ENCODE measurements at places on chromosomes 4 and X.

- no peak for DNase-seq
Measured at GRCh38 chrX:77743720-77744119, 42.3 kb downstream of the ATRX start.

- no peak for DNase-seq
Measured at GRCh38 chrX:123199338-123199737, 15.3 kb downstream of the GRIA3 start.

DNA sequence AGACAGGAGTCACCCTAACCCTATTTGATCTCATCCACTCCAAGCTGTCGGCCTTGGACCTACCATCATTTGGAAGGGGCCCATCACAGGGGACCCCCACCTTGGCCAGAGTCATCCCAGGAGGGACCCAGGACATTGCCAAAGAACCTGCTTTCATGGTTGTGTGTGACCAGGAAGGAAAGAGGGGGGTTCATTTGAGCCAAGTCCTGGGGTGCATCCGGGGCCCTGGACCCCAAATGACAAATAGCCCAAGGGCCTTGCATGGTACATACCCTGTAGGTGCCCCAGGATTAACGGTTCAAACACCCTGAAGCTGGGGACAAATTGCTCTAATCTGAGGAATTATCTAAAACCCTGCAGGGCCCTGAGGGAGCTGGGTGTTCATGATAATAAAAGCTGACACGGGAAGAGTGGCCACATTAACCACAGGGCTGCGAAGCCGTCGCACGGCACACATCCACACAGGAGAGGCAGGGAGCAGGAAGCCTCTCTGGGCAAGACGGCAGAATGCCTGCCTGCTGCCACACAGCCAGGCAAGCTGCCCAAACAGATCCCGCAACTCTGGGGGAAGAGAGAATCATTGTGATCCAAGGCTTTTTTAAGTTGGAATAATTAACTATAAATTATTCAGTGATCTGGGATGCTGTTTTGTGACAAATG, 28.2 kb upstream of the PPP2R2C start:
- DNase-seq, result no peak

DNA sequence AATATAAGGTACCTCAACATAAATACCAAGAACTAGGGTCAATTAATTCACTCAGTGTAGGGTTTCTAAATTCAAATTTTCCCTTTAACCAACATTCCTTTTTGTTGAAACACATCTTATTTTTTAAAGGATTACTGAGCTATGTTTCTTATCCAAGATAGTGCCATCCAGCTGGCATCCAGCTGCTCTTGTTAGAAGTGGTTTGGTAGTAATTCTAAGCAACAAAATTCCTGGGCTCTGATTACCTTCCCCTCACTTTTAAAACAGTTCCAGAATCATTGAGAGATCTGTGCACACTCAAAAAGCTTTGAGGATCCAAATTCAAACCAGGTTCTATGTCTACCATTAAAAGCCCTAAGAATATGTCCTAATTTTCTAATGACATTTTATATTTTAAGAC, 583.7 kb downstream of the TRIML1 start:
- no peak for DNase-seq
